ENCODE measurements at places on chromosomes 4 and X. TPM values are rescaled to one million over a fixed set of nuclear protein-coding genes. Genes with fewer than 3 reads are reported as not detected.
A peak's percentile ranks its signal among the peaks of the same experiment; 100 is the strongest.

DNA sequence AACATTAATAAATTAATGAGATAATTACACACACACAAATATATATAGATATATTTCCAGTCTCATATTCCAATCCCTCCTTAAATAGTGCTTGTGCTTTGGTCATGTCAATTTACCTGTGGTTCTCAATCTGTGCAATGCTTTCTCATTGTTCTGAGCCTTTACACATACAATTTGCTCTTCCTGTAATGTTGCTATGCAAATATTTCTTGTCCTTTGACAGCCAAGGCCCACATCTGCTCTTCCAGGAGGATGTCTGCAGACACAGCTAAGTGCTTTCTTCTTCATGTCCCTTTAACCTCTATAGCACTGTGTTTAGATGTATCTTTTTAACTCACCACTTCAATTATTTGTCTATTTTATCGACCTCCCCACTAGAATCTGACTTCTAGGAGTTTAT, 67.3 kb upstream of the RAPGEF2 start:
- DNase-seq, result no peak

- no peak for DNase-seq
Observed at GRCh38 chr4:173879509-173879908, 349.5 kb upstream of the HAND2 start.

- no peak for DNase-seq
Observed at GRCh38 chrX:123486297-123486696, 246.6 kb downstream of the THOC2 start.

DNA sequence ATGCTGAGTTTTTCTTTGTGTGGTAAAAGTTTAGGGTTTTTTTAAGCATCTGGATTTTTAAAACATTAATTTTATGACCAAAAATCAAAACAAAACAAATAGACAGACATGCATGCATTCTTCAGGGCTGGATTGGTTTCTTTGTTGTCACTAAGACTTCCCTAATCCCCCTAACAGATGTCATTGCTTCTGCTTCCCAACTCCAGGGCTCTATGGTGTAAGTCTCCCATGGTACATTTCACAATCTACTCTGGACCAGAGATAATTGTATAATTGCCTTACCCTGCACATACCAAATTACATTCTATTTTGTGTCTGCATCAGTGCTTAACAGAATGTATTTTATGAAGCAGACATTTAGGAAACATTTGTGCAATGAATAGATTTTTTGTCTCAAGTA, 529.1 kb upstream of the SMIM31 start:
- no peak for DNase-seq

DNA sequence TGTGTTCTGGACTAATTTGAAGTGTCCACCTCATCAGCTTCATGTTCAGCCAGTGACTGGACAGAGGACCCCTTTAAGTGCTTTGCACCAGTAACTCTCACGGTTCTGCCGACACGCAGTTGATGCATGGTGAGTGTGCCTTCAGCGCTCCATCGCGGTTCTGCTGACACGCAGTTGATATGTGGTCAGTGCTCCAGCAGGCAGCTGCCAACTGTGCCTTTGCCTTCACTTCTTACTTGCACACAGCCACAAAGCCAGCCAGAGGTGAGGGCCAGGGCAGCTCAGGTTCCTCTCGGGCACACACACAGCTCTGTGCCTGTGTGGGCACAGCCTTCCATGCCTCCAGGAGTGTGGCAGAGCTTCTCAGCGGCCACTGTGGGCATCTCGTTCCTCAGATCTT, 12.4 kb downstream of the NKX1-1 start:
- DNase-seq, result no peak

DNA sequence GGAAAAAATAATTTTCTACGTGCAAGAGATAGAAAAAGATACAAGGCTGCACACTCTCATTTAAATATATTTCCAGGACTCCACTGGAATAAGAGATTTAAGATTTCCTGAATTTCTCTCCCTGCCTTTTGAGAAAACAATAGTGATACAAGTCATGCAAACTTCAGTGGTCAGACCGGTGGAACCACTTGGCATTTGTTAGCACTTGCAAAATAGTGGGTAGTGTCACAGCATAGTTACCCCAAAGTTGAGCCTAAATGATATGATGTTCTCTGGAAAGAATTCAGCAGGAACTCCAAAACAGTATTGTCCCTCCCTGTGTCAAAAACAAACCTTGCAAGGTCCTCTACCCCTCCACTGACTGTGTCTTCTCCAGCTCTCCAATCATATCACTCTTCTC, 102.3 kb downstream of the ANKRD50 start:
- no peak for DNase-seq

DNA sequence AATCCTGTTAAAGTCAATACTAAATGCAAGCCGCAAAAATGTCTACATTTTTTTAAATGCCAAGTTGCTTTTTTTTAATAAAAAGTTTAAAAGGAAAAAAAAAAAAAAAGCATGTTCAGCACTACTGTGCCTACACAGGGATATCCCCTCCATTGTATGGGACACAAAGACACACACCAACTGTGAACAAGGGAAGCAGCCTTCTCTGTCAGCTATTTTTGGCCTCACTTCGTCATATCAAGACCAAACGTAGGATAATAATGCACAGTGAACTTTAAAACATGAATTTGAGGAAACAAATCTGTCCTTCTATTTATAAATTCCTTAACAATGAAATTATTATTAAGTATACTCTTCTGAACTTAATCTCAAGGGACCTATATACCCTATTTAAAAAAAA, 4.4 kb downstream of the FBXW7 start:
- DNase-seq, result no peak

DNA sequence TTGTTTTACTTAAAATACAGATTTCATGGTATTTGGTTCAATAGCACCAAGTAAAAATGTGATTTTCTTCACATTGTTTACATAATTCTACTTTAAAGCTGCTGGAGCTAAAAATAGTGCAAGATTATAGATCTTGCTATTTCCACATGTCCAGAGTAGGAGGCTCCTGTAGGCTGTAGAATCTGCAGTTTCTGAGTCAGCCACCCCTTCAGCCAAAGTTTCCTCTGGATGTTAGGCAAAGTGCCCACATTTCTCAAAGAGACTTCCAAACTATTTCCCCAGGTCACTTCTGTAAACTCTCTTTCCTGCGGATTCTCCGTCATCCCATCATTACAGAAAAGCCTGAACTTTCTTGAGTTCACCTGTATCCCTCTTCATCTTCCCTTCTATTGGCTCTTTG, 342.5 kb upstream of the FSTL5 start:
- peak; percentile 80 for DNase-seq

Gene TRIM2
- total RNA-seq, result 51.8 TPM

Gene TECRL
- not detected for total RNA-seq

Measured in astrocyte (in vitro differentiated cells and primary cell).